ENCODE measurements at places on chromosomes 7 and 10.

GRCh38 chr7:54839575-54840213 lies 80.7 kb upstream of the SEC61G start:
- DNase-seq, result no peak

DNA sequence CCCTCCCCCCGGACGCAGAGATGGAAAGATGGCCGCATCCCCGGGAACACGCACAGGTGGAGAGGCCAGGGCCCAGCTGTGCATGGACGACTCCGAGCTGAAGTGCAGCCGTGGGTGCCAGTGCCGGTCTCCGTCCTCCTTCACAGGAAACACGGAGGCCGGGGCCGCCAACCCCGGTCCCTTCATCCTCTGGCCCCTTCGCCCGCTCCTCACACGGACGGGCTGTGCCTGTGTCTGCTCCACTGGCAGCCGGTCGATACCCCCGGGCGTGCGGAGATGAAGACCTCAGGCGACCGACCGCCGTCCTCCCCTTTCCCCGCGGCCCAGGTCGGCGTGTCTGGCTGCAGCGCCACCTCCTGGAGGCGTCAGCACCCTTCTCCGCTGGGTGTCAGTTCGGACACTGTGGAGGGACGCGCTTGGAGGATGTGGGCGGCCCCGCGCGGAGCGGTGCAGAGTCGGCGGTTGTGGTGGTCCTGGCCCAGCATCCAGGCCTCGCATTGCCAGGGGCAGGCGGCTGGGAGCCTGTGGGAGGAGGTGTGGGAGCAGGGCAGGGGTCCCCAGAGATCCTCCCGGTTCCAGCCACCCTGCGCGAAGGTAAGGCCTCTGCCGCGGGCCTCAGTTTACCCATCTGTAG lies 9.9 kb downstream of the ZNF511 start:
- DNase-seq, result peak; percentile 77

GRCh38 chr7:52838981-52839411 lies 196.4 kb upstream of the POM121L12 start:
- no peak for DNase-seq

DNA sequence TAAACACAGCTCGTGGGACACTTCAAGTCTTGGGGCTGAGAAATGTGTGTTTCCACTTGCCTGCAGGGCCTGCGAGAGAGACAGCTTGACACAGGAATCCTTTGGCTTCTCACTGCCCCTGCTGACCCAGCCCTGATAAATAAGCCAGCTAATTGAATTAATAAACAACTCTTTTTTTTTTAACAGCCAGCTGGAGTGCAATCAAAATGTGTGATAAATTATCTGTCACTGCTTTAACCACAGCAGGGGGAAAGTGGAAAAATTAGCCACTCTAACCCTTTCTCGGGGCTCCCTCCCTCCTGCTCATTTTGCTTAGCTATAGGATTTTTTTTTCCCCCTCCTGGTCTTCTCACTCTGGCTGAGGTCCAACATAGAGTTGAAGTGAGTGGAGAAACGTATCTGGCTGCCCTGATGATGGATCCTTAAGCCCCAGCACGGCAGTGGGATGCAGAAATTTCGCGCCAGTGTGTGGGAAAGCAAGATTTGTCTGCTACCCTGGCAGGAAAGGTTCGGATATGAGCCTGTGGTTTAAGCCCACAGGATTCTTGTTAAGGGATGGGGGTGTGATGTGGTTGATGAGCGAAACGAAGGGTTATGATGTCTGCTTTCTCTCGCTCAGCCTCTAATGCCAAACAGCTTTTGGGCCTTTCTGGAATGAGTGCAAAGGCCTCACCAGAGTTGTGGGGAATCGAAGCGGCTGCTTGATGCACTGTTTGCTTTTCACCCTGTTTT lies 173.8 kb downstream of the TRIL start:
- DNase-seq, result no peak

DNA sequence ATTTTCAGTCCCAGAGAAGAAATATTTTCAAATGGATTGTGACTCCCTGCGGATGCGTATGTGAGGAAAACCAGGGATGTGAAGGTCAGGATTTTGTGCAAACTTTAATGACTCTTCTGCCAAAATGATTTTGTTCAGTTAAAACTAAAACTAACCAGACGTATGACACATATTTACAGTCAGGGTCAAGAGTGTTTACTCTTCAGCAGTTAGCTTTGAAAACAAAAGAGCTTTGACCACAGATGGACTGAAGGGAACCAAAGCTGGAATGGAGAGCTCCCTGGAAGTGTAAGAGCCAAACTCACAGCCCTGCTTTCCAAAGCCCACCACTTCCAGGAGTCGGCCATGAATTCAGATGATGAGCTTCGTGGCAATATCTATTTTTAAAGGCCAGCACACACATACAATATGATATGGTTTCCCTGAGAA lies 15.5 kb downstream of the SVIL start:
- DNase-seq, result no peak

DNA sequence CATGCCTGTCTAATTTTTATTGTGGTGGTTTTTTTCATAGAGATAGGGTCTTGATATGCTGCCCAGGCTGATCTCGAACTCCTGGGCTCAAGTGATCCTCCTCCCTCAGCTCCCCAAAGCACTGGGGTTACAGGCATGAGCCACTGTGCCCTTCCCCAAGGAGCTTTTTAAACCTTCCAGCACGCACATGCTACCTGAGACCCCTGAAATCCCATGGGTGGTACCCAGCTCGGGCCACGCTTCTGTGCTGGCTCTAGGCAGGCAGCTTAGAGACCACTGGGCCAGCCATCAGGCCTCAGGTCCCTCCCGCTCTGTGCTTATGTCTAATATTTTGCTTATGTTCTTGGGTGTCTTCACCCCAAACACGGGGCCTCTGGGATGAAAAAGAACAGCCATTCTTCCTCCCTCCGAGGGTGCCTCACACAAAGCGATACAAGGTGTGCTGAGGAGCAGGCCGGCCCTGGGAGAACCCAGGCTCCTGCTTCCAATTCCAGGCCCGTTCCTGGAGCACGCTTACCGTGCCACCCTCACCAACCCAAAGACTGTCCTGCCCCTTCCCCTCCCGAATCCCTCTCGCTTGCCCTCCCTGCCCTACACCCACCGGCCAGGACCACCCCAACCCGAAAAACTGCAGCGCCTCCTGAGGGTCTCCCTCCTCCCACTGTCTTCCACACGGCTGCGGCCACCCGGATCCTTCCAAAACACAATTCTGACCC lies 10.9 kb downstream of the SPOCK2 start:
- DNase-seq, result no peak

DNA sequence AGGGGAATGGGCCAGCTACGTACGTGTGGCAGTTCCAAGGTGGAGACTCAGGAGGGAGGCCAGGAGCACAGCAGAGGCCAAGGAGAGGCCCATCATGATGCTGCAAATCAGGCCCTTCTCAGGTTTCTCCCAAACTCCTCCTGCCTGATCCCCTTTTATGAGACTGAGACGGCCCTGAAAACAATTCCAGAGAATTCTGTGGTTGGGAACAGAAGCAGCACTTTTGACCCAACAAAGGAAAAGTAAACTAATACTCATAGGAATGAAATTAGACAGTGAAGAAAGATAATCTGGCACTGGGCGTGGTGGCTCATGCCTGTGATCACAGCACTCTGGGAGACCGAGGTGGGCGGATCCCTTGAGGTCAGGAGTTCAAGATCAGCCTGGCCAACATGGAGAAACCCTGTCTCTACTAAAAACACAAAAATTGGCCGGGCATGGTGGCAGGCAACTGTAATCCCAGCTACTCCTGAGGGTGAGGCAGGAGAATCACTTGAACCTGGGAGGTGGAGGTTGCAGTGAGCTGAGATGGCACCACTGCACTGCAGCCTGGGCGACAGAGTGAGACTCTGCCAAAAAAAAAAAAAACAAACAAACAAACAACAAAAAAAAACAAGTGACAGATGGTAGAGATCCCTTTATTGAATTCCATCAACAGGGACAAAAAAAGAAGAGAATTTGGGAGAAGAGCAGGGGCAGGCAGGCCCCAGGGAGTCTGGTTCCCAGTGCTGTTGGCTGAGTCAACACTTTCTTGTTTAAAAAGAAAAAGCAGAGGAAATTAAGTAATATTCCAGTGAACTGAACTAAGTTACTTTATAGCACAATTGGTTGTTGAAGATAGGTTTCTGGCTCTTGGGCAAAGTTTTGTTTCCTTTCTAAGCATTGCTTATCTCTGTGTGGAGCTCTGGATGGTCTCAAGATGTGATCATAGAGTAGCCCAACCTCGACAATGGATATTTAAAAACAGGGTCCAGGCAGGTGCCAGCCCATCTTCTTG lies at the start of gene CCL26:
Gene CCL26, minus strand, starts transcription at position 131 of the 997 bp plus-strand sequence. Its CDS starts 35 bp downstream, at position 96.
- no peak for DNase-seq

GRCh38 chr10:72689660-72690059 lies 2.3 kb upstream of the MCU start:
- DNase-seq, result no peak

- no peak for DNase-seq
These were observed 3.0 kb downstream of the GIMAP1 start for GRCh38 chr7:150719436-150719835.

- no peak for DNase-seq
These were observed 42.9 kb upstream of the GTF2IRD1 start for GRCh38 chr7:74410772-74411171.

DNA sequence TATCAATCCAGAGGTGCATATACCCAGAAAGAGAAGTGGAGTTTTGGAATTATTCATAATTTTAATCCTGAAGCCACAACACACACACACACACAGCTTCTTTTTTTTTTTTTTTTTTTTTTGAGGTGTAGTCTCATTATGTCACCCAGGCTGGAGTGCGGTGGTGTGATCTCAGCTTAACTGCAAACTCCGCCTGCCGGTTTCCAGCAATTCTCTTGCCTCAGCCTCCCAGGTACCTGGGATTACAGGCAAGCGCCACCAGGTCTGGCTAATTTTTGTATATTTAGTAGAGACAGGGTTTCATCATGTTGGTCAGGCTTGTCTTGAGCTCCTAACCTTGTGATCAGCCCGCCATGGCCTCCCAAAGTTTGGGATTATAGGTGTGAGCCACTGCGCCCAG lies 35.4 kb downstream of the TET1 start:
- no peak for DNase-seq

DNA sequence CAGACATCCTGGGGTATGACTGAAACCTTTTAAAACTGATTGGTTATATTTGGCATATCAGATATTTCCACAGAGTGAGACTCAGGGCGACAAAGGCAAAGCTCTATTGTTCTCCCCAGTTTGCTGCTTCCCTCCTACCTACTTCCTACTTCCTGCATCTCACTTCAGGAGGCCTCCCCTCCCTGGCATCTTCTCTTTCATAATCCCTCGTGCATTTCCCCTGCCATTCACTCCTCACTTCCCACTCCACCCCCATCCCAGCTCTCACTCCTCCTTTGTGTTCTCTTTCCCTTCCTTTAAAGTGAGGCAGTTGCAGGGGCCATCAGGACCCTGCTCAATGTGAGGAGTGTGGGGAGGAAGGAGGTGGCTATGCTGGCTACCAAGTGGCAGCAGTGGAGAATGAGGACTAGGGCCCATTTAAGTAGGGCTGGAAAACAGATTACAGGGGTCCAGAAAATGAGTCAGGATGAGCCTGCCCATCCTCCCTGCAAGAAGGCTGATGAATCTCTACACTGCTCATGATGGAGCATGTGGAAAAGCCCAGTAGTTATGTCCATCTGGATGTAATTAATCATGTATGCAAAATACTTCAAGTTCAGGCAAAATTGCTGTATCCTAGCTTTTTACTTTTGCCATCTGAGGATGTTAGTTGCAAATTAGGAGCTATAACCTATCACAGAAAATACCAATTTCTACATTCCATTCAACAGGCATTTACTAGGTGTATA lies 311.8 kb upstream of the IMMP2L start:
- DNase-seq, result no peak

GRCh38 chr7:156019776-156020565 lies 207.7 kb upstream of the SHH start:
- DNase-seq, result no peak

- no peak for DNase-seq
These were observed 35.1 kb upstream of the PAX2 start for GRCh38 chr10:100710151-100710871.

- no peak for DNase-seq
These were observed 2.8 kb upstream of the DENND11 start for GRCh38 chr7:141704741-141705140.

GRCh38 chr10:3834947-3835346 lies 49.9 kb upstream of the KLF6 start:
- DNase-seq, result no peak

DNA sequence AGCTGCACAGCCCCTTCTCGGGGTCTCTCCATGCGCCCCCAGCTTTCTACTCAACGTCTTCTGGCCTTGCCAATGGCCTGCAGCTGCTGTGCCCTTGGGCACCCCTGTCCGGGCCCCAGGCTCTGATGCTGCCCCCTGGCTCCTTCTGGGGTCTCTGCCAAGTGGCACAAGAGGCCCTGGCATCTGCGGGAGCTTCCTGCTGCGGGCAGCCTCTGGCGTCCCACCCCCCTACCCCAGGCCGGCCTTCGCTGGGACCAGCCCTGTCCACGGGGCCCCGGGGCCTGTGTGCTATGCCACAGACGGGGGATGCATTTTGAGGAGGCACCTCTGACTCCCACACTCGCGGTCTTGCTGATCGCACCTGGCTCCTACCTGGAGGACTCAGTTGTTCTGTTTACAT lies 2.3 kb downstream of the VENTX start:
- DNase-seq, result no peak

DNA sequence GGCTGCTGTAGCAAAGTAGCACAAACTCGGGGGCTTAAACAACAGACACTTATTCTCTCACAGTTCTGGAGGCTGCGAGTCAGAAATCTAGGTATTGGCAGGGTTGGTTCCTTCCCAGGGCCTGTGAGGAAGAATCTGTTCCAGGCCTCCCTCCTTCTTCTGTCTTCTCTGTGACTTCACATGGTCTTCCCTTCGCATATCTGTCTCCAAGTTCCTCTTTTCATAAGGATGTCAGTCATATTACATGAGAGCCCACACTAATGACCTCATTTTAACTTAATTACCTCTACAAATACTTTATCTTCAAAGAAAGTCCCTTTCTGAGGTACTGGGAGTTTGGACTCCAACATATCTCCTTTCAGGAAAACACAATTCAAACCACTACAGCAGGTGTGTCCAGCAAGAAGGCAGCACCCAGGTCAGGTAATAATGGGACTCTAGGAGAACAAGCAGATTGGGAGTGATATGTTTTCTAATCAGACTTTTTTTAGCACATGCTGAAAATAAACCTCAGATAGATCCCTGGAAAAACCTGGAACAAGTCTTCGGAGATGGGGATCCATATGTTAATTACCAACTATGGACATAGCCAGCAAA lies 11.7 kb downstream of the CREB5 start:
- DNase-seq, result no peak

DNA sequence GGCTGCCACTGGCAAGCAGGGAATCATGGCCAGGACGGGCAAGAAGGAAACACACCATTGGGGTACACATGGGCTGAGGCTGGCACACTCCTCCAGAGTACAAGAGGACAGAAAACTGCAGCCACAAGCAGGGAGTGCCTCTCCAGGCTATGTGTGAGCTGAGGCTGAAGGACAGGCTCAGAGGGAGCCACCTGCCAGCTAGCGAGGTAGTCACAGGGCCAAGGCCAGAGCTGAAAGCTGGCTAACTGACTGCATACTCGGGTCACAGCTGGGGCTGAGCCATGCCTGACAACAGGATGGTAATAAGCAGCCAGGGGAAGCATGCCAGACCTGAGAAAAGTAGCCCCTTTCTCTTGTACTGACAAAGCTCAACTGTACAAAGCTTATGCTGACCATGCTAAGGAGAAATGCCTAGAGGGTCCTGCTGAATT lies 52.0 kb downstream of the KIF5B start:
- no peak for DNase-seq
